ENCODE measurements at places on chromosomes 12 and 14.

- DNase-seq = peak; percentile 90
These were observed 36.6 kb downstream of the DCAF4 start for GRCh38 chr14:72962829-72963312.

DNA sequence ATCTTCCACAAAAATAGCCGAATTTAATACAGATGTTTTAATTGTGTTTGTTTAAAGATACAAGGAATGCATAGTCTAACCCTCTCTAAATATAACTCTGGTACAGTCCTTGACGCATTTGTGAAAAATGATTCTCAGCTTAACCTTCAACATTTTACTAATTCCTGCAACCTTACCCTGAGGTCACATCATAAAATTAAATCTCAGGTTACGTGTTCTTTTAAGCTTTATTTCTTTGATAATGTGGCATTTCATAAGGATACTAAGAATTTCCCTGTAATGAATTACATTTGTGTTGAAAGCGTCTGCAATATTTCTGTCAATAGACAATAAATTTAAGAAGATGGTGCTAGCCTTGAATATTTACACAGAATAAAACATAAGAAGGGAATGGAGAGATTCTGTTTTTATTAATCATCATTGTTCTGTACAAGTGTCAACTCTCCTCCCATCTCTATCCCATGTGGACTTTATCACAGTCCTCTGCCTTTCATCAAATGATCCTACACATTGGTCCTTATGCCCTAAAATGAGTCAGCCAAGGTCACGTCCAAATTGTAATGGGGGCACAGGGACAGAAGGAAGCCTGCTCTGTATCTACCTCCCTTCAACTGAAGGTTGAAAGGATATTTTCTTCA is 769.3 kb upstream of the FLRT2 start:
- no peak for DNase-seq

- peak; percentile 33 for DNase-seq
These were observed 3.3 kb downstream of the OR10AD1 start for GRCh38 chr12:48199774-48200221.

DNA sequence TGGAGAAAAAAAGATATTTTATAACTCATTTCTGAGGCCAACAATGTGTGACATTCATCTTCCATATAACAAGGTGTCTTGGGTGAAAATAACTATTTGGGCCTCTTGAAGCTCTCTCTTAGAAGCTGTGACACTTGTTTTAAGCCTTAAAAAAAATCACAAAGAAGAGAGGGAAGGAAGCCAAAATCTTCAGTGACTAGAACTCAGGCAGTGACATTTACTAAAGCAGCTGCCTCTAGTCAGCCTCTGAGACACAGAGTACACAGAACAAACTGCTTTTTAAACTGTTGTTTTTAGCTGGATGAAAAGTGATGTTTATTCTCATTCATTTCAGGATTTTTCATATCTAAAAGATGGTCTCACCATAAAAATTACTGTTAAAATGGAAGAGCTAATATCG is 793.6 kb downstream of the GALC start:
- no peak for DNase-seq

DNA sequence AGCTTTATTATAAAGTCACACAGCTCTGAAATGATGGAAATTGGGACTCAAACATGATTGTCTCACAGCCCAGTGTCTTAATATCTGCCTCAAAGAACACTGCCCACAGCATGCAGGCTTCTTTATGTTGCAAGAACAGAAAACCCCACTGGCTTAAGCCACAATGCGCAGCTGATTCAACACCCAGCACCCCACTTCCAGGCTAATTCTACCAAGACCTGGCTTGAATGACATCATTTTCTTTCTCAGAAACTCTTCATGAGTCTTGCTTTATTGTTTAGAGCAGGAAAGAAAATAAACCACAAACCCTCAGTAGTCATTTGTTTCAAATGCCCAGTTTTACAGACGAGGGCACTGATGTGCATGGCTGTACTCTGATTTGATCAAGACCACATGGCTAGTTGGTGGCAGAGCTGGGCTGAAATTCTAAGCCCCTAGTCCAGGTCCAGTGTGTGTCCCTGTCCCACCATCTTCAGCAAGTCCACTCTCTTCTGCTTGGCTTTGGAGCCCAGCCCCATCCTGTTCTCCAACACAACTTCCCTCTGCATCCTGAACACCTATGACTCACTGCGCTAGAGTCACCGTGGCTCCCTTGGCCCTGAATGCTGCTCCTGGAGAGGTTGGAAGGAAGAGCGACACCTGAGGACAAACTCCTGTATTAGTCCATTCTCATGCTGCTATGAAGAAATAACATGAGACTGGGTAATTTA is 50.3 kb upstream of the SRSF5 start:
- DNase-seq = peak; percentile 91

GRCh38 chr14:103232831-103233319 is 101.2 kb upstream of the EIF5 start:
- no peak for DNase-seq

GRCh38 chr12:24617471-24617870 is 331.4 kb downstream of the BCAT1 start:
- DNase-seq = peak; percentile 29

- DNase-seq = no peak
These were observed 16.8 kb downstream of the SLC8B1 start for GRCh38 chr12:113318046-113318656.

GRCh38 chr14:61430066-61430757 is 108.8 kb downstream of the PRKCH start:
- no peak for DNase-seq

GRCh38 chr12:4997939-4998338 is 45.7 kb upstream of the KCNA5 start:
- peak; percentile 94 for DNase-seq

- peak; percentile 70 for DNase-seq
These were observed 116.4 kb downstream of the PRICKLE1 start for GRCh38 chr12:42473130-42473529.

DNA sequence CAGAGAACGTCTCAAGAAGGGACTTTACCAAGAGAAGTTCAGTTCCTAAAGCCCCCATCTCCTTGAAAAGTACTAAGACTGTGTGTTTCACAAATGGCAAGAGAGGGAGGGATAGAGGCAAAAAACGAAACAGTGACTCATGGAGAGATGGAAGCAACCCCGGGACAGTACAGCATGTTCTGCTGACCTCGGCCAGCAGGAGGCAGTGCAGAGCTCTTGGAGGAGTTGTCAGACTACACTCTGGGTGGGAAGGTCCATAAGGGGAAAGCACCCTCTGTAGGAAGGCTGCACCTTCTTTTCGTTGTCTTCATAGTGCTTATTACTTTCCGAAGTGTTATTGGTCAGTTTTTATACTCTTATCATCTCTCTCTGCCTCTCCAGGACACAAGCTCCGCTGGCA is 525.2 kb upstream of the CCDC196 start:
- DNase-seq = peak; percentile 63

- peak; percentile 57 for DNase-seq
These were observed 48.9 kb upstream of the POC1B start for GRCh38 chr12:89574736-89575208.

GRCh38 chr12:114875313-114875712 is 191.3 kb upstream of the TBX3 start:
- DNase-seq = no peak

DNA sequence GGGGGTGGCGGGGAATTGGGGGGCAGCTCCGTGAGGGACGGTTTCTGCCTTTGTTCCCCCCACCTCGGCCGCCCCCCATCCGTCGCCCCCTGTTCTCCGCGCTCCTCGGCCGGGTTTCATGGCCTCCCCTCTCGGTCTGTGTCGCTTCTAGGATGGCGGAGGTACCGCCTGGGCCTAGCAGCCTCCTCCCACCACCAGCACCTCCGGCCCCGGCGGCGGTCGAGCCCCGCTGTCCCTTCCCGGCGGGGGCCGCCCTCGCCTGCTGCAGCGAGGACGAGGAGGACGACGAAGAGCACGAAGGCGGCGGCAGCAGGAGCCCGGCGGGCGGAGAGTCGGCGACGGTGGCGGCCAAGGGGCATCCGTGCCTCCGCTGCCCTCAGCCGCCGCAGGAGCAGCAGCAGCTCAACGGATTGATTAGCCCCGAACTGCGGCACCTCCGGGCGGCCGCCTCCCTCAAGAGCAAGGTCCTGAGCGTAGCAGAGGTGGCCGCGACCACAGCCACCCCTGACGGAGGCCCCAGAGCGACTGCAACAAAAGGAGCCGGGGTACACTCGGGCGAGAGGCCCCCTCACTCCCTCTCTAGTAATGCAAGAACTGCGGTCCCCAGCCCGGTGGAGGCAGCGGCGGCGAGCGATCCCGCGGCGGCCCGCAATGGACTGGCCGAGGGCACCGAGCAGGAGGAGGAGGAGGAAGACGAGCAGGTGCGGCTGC is 575 bp downstream of the NAA30 start:
- peak; percentile 20 for DNase-seq

GRCh38 chr14:35441160-35441559 is 36.6 kb upstream of the NFKBIA start:
- DNase-seq = no peak
